ENCODE measurements at places on chromosomes 7 and 10. TPM values are rescaled to one million over a fixed set of nuclear protein-coding genes. Genes with fewer than 3 reads are reported as not detected.

The TRIL gene
- total RNA-seq = 0.20 TPM

The CRYGN gene
- not detected for total RNA-seq

The NKX6-2 gene
- total RNA-seq = not detected

The DGKI gene
- 1.1 TPM for total RNA-seq

The OR9A2 gene
- total RNA-seq = not detected

The FAM53B gene
- 6.5 TPM for total RNA-seq

The CALHM3 gene
- not detected for total RNA-seq

The ITGA8 gene
- not detected for total RNA-seq

The RAMP3 gene
- total RNA-seq = not detected

The WNT8B gene
- not detected for total RNA-seq

The TMEM139 gene
- 79.0 TPM for total RNA-seq

GRCh38 chr10:25028711-25029110 is 12.3 kb downstream of the THNSL1 start:
- no peak for DNase-seq

DNA sequence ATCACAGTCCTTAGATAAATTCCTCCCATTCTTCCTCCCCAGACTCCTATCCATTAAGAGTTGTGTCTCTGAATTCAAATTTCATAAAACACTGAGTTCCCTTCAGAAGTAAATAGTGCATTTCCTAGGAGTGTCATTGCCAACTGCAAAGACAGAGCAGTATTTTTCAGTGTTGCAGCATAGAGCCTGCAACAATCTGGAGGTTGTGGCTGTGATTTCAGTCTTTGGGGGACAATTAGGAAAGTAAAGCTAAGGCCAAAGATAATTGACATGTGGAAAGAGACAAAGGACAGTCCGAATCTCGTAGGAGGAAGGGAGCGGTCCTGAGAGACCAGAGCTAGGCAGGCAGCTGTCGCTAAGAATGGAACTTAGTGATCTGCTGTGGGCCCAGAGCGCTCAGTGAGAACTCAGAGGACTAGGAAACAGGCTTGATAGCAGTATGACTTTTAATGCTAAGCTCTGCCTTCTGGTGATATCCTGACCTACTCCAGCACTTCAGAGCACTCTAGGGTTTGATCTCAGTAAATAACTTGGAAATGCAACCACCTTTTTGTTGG is 46.2 kb downstream of the PRPF18 start:
- no peak for DNase-seq

DNA sequence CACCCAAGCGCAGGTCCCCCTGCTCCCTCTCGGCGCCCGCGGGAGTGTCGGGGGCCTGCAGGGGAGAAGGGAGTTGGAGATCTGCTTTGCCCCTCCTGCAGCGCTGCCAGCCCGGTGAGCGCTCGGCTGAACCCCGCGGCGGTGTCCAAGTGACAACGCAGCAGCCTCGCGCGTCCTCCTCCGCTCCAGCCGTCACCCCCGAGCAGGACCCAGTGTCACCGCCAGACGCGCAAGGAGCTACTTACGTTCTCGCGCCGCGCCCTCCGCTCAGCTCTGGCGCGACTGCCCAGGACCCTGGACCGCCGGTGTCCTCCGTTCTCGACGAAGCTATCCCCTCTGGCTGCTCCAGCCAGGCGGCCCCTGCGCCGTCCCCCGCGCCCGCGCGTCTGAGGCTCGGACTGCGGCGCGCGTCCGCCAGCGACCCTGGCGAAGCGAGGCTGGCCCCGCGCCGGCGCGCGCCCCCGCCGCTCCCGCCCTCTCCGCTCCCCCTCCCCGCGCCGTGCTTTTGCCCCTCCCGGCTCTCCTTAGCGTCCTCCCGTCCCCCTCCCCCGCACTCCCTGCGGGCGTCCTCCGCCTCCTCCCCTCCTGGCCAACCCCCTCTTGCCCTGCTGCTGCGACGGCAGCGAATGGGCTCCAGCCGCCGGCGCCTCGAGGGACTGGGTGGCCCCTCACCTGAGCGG is at the start of gene NRCAM:
NRCAM (minus strand) TSS at position 439 of the 680 bp plus-strand sequence. CDS start 216,372 bp downstream, outside the sequence.
- DNase-seq = peak; percentile 81

- no peak for DNase-seq
Measured at GRCh38 chr7:16301291-16301690, 120.0 kb downstream of the CRPPA start.

DNA sequence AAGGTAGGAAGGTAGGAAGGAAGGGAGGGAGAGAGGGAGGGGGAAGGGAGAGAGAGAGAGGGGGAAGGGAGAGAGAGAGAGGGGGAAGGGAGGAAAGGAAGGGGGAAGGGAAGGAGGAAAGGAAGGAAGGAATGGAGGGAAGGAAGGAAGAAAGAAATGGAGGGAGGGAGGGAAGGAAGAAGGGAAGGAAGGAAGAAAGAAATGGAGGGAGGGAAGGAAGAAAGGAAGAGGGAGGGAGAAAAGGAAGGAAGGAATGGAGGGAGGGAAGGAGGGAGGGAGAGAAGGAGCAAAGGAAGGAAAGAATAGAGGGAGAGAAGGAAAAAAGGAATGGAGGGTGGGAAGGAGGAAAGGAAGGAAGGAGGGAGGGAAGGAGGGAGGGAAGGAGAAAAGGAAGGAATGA is 176.4 kb upstream of the PTER start:
- no peak for DNase-seq

DNA sequence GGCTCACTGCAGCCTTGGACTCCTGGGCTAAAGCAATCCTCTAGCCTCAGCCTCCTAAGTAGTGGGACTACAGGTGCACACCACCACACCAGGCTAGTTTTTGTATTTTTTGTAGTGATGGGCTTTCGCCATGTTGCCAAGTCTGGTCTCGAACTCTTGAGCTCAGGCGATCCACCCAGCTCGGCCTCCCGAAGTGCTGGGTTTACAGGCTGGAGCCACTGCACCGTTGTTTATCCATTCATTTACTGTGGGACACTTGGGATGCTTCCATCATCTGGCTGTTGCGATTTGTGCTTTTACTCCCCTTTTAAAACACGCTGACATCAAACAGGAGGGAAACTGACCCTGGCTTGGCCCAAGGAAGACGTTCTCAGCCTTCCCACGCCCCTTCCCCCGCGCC is 30.5 kb upstream of the SMARCD3 start:
- DNase-seq = no peak

- peak; percentile 47 for DNase-seq
Measured at GRCh38 chr7:106421181-106421762, 136.5 kb upstream of the NAMPT start.

GRCh38 chr7:152922318-152923081 is 162.9 kb downstream of the ACTR3B start:
- DNase-seq = no peak

GRCh38 chr7:125084196-125084595 is 154.6 kb upstream of the POT1 start:
- DNase-seq = no peak

GRCh38 chr7:132461032-132461592 is 115.2 kb downstream of the PLXNA4 start:
- DNase-seq = no peak

GRCh38 chr7:42961170-42961569 is 29.0 kb downstream of the MRPL32 start:
- DNase-seq = no peak

GRCh38 chr10:2150288-2150687 is 413.0 kb upstream of the ADARB2 start:
- DNase-seq = no peak

GRCh38 chr7:150964593-150965111 is 13.5 kb downstream of the KCNH2 start:
- no peak for DNase-seq

DNA sequence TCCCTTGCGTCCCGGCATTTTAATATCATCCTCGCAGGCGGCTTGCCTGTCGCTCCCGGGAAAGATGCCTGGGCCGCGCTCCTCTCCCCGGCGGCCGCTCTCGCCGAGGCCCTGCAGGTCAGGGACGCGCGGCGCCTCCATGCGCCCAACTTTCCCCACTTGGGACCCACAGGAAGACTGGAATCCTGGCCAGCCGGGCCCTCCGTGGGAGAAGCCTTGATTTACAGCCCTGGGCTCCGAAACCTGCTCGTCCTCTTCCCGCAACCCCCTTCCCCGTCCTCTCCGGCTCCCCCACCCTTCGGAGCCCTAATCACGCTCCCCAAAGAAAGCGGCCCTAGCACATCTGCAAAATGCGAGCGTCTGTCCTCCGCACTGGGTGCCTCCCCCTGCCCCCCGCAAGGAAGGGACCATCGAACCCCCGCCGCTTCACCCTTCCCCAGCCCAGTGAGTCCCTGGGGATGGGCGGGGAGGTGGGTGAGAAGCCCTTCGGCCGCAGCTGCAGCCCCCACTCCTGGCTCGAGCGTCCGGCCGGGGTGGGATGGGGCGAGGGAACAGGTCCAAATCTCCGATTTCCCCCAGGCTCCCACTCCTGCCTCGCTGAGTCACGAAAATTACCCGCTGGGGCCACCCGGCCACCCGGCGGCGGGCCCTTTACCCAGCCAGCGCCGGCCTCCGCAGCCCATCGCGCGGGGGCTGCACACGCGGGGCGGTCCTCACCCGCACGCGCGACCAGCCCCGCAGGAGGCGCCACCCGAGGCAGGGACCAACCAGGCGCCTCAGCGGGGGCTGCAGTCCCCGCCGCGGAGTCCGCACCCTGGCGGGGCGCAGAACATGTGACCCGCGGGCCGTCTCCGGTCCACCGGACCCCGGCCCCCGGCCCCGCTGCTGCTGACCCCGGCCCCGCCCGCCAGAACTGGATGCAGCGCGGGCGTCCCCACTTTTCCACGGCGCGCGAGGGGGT is 695 bp downstream of the HSPA12A start:
- DNase-seq = no peak

GRCh38 chr7:97002555-97003261 is 2.6 kb upstream of the DLX6 start:
- DNase-seq = no peak

DNA sequence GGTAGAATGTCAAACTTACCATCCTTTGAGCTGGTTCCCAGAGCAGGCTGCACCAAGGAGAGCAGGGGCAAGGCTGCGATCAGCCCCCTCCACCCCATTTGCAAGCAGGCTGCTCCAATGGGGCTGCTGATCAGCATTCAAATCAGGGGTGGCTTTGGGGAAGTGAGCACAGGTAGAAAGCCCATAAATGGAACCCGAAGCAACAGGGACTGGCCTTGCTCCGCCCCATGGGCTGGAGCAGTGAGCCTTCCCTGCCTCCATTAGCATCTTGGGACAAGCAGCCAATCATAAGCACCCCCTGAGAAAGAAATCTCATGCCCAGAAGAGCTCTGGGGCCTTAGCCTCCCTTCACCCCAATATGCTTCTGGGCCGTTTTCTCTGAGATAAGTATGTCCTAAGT is 4.0 kb upstream of the PKD1L1 start:
- no peak for DNase-seq

DNA sequence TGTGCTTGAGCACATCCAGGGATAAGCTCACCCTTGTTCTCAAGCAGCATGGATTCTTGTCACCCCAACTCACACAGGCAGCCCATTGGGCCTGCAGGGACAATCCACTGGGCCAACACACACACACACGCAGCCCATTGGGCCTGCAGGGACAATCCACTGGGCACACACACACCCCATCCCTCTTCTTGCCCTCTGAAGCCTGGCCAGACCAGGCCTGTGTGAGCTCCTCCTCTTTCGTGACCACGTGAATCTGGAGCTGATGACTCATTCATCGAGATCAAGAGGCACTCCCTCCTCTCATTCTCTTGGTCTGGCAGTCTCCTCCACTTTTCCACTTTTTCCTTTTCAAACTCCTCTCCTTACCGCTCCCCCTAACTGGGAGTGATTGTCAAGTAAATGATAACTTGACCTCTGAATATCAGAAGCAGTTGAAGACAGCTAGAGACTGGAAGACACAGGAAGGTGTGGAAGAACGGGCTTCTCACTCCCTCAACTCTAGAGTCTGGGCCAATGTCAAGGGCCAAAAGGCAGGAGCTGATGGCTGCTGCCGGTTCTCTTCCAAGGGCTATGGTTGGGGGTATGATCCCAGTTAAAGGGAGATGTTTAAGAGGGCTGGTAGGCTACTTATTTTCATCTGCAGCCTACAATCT is 89.7 kb downstream of the HIPK2 start:
- DNase-seq = peak; percentile 67

DNA sequence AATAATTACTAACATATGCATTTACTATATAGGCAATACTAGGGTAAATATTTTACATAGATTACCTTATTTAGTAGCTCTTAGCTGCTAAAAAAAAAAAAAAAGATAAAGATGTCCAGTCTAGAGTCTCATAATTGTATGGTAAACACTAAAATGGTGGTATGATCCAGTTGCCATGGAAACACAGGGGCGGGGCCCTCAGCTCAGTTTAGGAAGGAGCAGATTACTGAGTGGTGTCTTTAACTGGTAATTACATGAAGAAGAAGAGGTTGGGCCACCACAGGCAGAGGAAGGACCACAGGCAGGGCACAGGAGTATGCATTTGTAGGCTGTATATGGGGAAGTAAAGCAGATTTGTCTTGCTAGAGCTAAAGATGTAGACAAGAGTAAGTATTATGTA is 43.7 kb downstream of the ITGB8 start:
- DNase-seq = no peak

DNA sequence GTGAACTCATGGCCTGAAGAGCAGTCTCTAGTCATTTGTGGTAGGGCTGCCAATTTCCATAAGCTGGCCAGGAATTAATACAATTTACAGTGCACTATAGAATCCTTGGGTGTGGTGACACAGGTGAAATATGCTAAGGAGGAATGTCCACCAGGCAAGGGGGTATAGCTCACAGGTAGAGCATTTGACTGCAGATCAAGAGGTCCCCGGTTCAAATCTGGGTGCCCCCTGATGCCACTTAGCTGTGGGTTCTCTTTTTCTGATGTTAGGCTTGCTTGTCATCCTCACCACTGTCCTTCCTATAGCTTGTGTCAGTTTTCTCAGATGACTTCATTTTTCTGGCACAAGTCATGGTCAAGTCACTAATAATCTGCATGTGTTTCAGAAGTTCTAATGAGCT is 108.7 kb downstream of the ZNF467 start:
- DNase-seq = no peak

GRCh38 chr10:89644691-89644966 is 413 bp downstream of the PANK1 start:
- peak; percentile 72 for DNase-seq

GRCh38 chr7:16875861-16876260 is 5.9 kb downstream of the AGR3 start:
- no peak for DNase-seq

DNA sequence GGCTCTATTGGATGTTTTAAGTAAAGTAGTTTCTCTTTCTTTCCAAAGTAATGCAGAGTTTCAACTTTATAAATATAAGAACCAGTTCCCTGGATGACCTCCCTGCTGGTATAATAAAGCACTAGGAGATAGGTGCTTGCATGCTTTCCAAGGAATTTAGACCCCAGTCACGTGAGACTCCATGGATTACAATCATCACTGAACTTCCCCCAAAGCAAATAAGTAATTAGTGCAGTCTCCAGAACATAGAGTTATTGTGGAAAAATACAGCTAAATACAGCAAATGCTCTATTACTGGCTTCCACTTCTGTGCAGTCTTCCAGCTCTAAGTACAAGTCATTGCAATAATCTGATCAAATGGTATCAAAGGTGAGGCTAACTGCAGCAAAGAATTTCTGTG is 220.2 kb upstream of the STEAP1 start:
- DNase-seq = no peak

DNA sequence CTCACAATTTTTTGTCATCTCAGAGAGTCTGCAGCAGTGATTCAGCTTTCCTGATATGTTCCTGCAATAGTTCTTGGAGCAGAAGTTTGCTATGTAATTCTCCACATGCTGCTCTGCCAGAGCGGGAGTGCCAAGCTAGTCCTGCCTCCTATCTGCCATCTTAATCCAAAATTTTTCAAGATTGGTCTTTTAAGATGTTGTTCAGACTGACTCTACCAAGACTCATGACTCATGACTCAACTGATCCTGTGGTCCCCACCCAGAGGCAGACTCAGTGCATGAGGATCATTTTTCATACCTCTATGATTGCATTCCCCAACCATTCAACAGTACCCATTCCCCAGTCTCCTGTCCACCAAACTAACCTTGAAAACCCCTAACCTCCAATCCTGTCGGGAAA is 470.8 kb downstream of the INHBA start:
- DNase-seq = no peak
